ENCODE measurements at places on chromosomes 1 and 21. TPM values are rescaled to one million over a fixed set of nuclear protein-coding genes. Genes with fewer than 3 reads are reported as not detected.

The LRRC53 gene
- total RNA-seq: not detected

- DNase-seq: no peak
- no peaks in the 10 kb centered on the region for H3K27me3 ChIP-seq
- H3K4me3 ChIP-seq: no peak overlapping the region
- no peak overlapping the region for H3K27ac ChIP-seq
- peaks cover 74% of the 10 kb centered on the region for H3K36me3 ChIP-seq
Measured at GRCh38 chr1:171563675-171564074, 58.4 kb upstream of the MYOCOS start.

DNA sequence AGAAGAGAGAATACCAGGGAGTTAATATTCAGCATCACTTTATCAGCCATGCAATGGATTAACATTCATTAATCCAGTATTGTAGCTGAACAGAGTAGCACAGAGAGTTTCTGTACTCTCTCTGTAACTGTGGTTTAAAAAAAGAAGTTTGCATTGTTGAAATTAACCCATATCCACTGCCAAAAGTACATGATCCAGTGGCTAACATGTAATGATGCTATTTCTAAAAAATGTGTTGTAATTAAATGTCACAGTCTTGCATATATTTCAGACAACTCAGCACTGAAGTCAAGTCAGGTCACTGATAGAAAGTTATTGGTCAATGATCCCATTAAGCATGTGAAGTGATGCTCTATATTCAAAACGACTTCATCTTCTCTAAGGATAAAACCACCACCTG, 141.3 kb downstream of the NRIP1 start:
- H3K4me3 ChIP-seq: no peak overlapping the region
- no peak for DNase-seq
- no peak overlapping the region for H3K27ac ChIP-seq
- no peaks in the 10 kb centered on the region for H3K27me3 ChIP-seq
- no peaks in the 10 kb centered on the region for H3K36me3 ChIP-seq

The GRHL3 gene
- total RNA-seq: not detected

The NR5A2 gene
- total RNA-seq: not detected

The GADD45A gene
- total RNA-seq: 26.8 TPM

GRCh38 chr1:75338616-75339483, 204.7 kb downstream of the LHX8 start:
- no peak overlapping the region for H3K4me3 ChIP-seq
- DNase-seq: no peak
- H3K27me3 ChIP-seq: no peaks in the 10 kb centered on the region
- no peaks in the 10 kb centered on the region for H3K36me3 ChIP-seq

The CFHR3 gene
- total RNA-seq: not detected

The CD84 gene
- total RNA-seq: 97.5 TPM

- no peak for DNase-seq
- peaks cover 7% of the 10 kb centered on the region for H3K4me1 ChIP-seq
- H3K27me3 ChIP-seq: no peaks in the 10 kb centered on the region
- no peak overlapping the region for H3K4me3 ChIP-seq
- H3K36me3 ChIP-seq: no peaks in the 10 kb centered on the region
Measured at GRCh38 chr21:34635307-34635706, 20.4 kb upstream of the RCAN1 start.

- peak within 1 kb of the TSS; percentile 65 for H3K27ac ChIP-seq
- peak within 1 kb of the TSS; percentile 93 for H3K4me3 ChIP-seq
- peaks cover 8% of the 10 kb centered on the region for H3K36me3 ChIP-seq
Measured at GRCh38 chr1:84478876-84479868, at the start of gene RPF1. Gene RPF1 (plus strand): TSS chr1:84479266. CDS start chr1:84479282, 16 bp downstream.

- no peak overlapping the region for H3K4me3 ChIP-seq
- H3K4me1 ChIP-seq: no peaks in the 10 kb centered on the region
- no peaks in the 10 kb centered on the region for H3K27me3 ChIP-seq
- H3K27ac ChIP-seq: no peak overlapping the region
Measured at GRCh38 chr1:186785503-186785902, 43.2 kb upstream of the PLA2G4A start.

DNA sequence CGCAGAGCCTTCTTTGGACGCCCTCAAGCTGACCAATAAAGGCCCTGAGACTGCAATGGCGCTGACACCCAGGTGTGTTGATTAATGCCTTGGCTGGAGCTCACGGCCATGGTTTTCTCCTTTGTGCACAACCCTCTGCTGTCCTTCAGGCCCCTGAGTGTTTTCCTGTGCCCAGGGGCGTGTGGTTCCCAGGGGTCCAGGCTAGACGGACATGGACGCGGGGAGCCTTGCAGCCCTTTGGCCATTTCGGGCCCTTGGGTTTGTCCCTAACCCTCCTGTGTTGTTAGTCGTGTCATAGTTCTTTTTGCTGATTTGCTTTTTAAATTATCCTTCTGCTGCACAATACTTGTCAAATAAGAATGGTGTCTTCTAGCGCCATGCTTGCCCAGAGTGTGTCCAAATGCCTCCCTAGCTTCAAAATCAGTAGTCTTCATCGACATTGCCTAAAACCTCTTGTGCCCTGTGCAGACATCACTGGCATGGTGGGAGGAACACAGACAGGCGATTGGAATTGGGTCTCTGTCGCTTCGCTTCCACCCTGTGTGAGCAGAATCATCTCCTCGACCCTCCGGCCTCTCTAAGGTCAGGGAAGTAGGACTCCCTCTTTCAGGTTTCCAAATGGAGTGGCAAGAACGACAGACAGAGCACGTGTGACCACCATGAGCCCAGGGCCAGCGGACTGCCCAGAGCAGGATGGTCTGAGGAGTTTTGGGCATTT, 1.9 kb downstream of the KRTAP10-4 start:
- no peaks in the 10 kb centered on the region for H3K36me3 ChIP-seq
- DNase-seq: no peak
- H3K4me1 ChIP-seq: no peaks in the 10 kb centered on the region
- no peaks in the 10 kb centered on the region for H3K27me3 ChIP-seq
- H3K27ac ChIP-seq: no peak overlapping the region

DNA sequence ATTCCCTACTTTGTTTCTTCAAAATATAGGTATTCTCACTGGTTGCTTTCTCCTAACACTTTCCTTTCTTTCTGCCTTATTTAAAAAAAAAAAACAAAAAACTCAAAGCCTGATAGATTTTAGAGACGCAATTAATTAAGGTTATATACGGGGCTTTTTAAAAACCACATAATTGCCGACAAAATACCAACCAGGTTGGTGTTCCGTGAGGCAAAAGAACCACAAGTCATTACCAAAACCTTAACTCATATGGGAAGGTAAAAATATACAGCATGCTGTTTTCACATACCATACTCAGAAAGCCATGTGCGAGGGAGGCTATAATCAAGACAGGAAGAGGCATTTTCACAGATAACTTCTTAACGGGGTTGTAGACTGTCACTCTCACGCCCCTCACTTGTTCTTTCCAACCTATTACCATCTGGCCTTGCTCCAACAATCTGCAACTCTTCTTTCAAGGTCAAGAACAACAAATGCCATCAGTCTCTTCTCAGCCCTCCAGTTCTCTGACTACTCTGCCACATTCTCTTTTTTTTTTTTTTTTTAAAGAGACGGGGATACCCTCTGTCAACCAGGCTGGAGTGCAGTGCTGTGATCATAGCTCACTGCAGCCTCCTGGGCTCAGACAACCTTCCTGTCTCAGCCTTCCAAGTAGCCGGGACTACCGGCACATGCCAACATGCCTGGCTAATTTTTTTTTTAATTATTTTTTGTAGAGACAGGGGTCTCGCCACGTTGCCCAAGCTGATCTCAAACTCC, 102.6 kb downstream of the APP start:
- no peak overlapping the region for H3K27ac ChIP-seq
- peaks cover 41% of the 10 kb centered on the region for H3K4me1 ChIP-seq
- no peak overlapping the region for H3K4me3 ChIP-seq
- DNase-seq: no peak
- no peaks in the 10 kb centered on the region for H3K27me3 ChIP-seq

DNA sequence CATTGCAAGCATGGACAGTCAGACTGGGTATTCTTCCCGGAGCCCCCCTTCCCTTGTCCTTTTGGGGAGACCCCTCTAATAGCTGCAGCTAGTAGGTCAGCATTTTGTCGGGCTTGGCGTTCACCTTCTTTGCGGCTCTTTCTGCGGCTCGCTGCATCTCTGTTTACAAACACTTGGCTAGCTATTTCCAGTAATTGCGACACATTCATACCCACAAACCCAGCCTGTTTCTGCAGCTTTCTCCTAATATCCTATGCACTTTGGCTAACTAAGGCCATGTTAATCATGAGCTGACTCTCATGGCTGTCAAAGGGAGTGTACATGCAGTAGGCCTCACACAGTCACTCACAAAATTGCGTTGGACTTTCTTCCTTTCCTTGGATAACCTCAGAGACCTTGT, 716.4 kb downstream of the AMY1C start:
- H3K4me3 ChIP-seq: no peak overlapping the region
- no peak for DNase-seq
- H3K36me3 ChIP-seq: no peaks in the 10 kb centered on the region
- no peaks in the 10 kb centered on the region for H3K27me3 ChIP-seq
- H3K4me1 ChIP-seq: no peaks in the 10 kb centered on the region
- no peak overlapping the region for H3K27ac ChIP-seq

GRCh38 chr1:176141449-176141848, 65.6 kb downstream of the COP1 start:
- no peak overlapping the region for H3K4me3 ChIP-seq
- peaks cover 8% of the 10 kb centered on the region for H3K4me1 ChIP-seq

- DNase-seq: no peak
- no peaks in the 10 kb centered on the region for H3K4me1 ChIP-seq
- H3K36me3 ChIP-seq: no peaks in the 10 kb centered on the region
- no peak overlapping the region for H3K4me3 ChIP-seq
- no peak overlapping the region for H3K27ac ChIP-seq
- H3K27me3 ChIP-seq: no peaks in the 10 kb centered on the region
Measured at GRCh38 chr1:17195731-17196130, 9.2 kb upstream of the PADI1 start.

The SLC30A1 gene
- 10.1 TPM for total RNA-seq

GRCh38 chr1:240616018-240616417, 4.1 kb upstream of the GREM2 start:
- H3K27ac ChIP-seq: no peak overlapping the region
- H3K4me3 ChIP-seq: no peak overlapping the region
- peaks cover 28% of the 10 kb centered on the region for H3K4me1 ChIP-seq

The B3GALT5 gene
- not detected for total RNA-seq

The TMEM167B gene
- 47.9 TPM for total RNA-seq

DNA sequence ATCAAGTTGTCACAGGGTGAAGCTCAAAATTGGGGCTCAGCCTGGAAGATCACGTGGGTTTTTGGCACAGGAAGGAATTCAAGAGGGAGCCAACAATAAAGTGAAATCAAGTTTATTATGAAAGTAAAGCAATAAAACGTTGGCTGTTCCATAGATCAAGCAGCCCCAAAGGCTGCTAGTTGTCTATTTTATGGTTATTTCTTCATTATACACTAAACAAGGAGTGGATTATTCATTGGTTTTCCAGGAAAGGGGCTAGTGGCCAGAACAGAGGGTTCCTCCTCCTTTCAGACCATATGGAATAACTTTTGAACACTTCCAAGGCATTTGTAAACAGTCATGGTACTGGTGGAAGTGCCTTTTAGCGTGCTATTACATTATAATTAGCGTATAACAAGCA, 723.5 kb upstream of the ADAMTS5 start:
- no peak overlapping the region for H3K4me3 ChIP-seq
- no peaks in the 10 kb centered on the region for H3K36me3 ChIP-seq
- no peak overlapping the region for H3K27ac ChIP-seq
- H3K27me3 ChIP-seq: no peaks in the 10 kb centered on the region
- no peaks in the 10 kb centered on the region for H3K4me1 ChIP-seq

- H3K27me3 ChIP-seq: peaks cover 3% of the 10 kb centered on the region
- H3K36me3 ChIP-seq: no peaks in the 10 kb centered on the region
- no peak overlapping the region for H3K27ac ChIP-seq
- no peak for DNase-seq
- H3K4me1 ChIP-seq: no peaks in the 10 kb centered on the region
- H3K4me3 ChIP-seq: no peak overlapping the region
Measured at GRCh38 chr1:34359411-34359810, 182.7 kb downstream of the C1orf94 start.

The FAM163A gene
- 0.11 TPM for total RNA-seq

Data from CD4-positive, alpha-beta memory T cell (primary cell).